ENCODE measurements at places on chromosomes 4 and X.

- no peak for DNase-seq
These were observed 818.5 kb downstream of the FAM133A start for GRCh38 chrX:94492541-94492940.

DNA sequence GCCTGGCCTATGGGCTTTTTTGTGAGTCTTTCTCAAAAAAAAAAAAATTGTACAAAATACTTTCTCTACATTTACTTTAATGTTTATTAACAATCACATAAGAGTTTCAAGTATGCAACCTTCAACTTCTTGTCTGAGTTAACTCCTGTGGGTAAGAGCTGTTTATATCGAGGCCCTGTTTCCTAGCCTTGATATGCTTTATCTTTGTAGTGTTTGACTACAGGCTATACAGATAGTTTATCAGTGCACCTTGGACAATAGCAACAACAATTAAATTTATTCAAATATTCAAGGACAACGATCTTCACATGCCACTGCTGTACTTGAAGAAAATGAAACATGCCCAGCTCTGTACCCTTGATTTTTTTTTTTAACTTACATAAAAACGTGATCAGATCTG is 178.4 kb downstream of the ARHGAP10 start:
- no peak for DNase-seq

- no peak for DNase-seq
These were observed 55.2 kb downstream of the MMRN1 start for GRCh38 chr4:89949782-89950387.

- DNase-seq: no peak
These were observed 57.2 kb downstream of the IRF2 start for GRCh38 chr4:184416913-184417734.

- no peak for DNase-seq
These were observed 20.2 kb downstream of the ANXA3 start for GRCh38 chr4:78571804-78572203.

- no peak for DNase-seq
These were observed 121.4 kb upstream of the GATB start for GRCh38 chr4:151882072-151882803.

GRCh38 chrX:130100180-130100579 is 10.1 kb downstream of the ELF4 start:
- no peak for DNase-seq

DNA sequence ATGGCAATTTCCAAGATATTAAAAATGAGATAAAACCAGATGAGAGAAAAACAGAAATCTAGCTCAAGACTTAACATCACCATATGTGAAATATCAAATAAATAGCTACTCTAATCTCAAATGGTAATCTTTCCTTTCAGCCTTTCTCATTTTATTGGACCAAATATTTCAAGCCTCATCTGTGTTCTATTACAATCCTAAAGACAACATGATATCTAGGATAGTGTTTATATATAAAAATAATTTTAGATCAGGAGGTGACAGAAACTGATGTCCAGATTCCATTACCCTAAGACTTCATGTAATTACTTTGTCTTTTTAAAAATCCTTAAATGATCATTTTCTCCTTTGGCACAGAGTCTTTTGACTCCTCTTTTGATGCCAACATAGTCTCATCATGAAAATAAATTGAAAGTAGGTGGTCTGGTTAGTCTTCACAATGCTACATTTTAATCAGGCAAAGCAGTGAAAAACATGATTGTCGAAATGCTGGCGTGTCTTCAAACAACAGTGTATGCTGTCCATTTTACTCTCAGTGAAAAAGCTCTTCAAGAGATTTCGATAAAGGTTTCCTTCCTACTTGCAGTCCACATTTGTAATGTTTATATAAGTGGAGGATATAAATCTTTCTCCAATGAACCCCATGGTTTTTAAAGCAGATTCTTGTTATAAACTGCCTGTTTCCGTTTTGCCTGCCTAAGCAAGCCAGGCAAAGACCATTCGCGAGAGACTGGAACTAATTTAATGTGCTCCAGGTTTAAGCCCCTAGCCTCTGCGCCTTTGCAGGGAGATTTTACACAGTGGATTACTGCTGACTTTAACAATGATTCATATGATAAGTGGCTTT is 169.8 kb downstream of the SCFD2 start:
- no peak for DNase-seq

DNA sequence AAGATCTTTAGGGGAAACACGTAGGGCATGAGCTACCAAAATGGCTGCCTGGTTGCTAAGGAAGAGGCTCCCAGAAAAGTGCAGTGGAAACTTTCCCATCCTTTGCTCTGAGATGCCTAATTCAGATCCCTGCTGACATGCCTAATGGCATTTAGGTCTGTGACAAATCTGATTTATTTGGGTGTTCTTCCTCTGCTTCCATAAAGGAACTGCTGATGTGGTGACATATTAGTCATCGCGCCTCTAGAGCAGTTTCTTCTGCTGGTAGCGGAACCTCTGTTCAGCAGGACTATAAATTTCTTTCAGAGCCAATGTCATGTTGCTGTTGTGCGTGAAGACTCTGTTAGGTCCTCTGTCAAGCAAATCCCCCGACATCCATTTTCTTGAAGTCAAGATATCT is 310.0 kb downstream of the PDHA2 start:
- DNase-seq: no peak

DNA sequence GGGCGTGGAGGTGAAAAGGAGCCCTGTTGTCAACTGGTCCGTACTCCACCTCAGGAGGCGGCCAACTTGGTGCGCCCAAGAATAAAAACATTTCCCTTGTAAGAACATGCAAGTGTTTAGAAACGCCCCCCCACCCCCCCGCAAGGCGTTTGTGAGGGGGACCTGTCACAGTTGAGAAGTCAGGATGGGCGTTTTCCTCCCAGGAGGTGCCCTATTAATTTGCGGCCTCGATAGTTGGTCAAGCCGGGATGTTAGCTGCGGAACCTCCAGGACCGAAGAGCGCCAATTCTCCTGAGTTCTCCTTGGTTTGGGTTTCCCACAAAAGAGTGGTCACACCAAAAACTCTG is 651 bp upstream of the SAP30 start:
- DNase-seq: peak; percentile 41
